ENCODE measurements at places on chromosomes 3 and 15.

DNA sequence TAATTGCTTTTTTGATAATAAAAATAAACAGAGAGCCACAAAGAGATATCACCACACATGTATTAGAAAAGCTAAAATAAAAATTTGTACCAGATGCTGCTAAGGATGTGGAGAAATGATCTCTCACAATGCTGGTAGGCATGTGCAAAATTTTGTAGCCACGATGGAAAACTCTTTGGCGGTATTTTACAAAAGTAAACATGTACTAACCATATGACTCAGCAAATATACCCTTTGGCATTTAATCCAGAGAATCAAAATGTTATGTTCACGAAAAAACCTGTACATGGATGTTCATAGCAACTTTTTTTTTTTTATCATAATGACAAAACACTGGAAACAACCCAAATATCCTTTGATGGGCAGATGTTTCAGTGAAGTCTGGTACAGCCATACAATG lies 261.2 kb downstream of the LPP start:
- DNase-seq = no peak

- no peak for DNase-seq
These were observed 33.7 kb downstream of the KIF7 start for GRCh38 chr15:89621547-89621946.

GRCh38 chr3:119396870-119397269 lies 66.5 kb downstream of the TMEM39A start:
- no peak for DNase-seq

GRCh38 chr3:140736863-140737460 lies 59.1 kb downstream of the TRIM42 start:
- DNase-seq = peak; percentile 18

- no peak for DNase-seq
These were observed 52.1 kb downstream of the ITGB5 start for GRCh38 chr3:124834723-124835718.

GRCh38 chr3:192212979-192213378 lies 514.4 kb downstream of the FGF12 start:
- no peak for DNase-seq

- DNase-seq = no peak
These were observed 81.6 kb downstream of the PPCDC start for GRCh38 chr15:75104804-75105557.

GRCh38 chr15:84601555-84601838 lies 688 bp downstream of the ZSCAN2 start:
- no peak for DNase-seq

- no peak for DNase-seq
These were observed at the start of gene HGD for GRCh38 chr3:120682095-120682681. Gene HGD, minus strand, starts transcription at chr3:120682239. Its CDS starts 128 bp downstream, at chr3:120682111.

GRCh38 chr3:9908286-9908685 lies 5.6 kb downstream of the IL17RE start:
- no peak for DNase-seq

DNA sequence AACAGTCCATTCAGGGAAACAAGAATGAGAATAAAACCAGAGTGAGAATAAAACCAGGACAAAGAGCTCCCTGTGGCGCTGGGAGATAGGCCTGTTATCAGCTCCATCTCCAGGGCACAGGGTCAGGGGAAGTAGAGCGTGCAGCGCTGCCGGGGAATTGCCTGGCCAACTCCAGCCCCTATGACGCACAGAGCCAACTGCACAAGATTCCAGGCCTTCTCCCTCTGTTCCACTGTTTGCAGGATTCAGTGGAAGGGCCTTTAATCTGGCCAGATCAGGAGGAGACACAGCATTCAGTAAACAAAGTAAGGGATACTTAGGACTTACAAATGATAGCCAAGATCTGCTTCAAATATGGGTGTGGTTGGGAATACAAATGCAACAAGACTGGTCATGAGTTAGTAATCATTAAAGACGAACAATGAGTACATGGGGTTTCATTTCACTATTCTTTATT lies 49.4 kb downstream of the ITGB5 start:
- DNase-seq = peak; percentile 14

- peak; percentile 10 for DNase-seq
These were observed 66.1 kb downstream of the SLC30A4 start for GRCh38 chr15:45456212-45457106.

DNA sequence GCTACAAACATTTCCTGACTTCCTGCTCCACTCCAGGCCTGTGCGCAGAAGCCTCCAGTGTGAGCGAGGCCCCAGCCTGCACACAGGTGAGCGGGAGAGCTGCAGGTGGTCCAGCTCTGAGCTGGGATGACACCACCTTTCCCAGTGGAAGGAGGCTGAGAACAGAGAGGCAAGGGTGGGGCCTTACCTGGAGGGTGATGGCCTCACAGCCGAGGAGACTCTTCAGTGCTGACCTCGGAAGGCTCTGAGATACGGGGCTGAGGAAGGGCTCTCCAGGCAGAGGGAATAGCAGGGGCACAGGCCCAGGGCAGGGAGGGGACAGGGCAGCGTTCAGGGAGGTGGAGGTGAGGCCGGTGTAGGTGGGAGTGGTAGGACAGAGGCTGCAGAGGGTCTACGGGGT lies 70.8 kb downstream of the EFCAB12 start:
- DNase-seq = no peak

GRCh38 chr3:13282358-13282985 lies 137.7 kb downstream of the NUP210 start:
- DNase-seq = no peak

- no peak for DNase-seq
These were observed 202.1 kb downstream of the TBL1XR1 start for GRCh38 chr3:176994891-176995781.

DNA sequence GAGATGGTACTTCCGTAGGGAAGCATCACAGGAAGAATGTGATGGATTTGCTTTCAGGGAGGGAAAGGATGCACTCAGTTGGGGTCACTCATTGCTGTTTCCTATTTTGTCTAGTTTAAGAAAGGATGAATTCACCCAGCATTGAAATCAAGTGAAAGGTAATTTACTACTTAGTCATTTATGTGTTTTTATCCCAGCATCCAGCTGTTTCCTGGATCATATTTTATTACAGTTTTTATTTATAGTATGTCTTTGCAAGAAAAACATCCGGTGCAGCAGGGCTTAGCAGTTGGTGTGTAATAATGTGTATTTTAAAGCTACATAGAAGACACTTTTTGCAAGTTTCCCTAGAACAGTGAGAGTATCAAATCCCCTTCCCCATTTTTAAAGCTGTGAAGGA lies 37.4 kb upstream of the GOLGA8B start:
- no peak for DNase-seq

GRCh38 chr3:14228681-14229470 lies 50.3 kb downstream of the LSM3 start:
- DNase-seq = no peak

DNA sequence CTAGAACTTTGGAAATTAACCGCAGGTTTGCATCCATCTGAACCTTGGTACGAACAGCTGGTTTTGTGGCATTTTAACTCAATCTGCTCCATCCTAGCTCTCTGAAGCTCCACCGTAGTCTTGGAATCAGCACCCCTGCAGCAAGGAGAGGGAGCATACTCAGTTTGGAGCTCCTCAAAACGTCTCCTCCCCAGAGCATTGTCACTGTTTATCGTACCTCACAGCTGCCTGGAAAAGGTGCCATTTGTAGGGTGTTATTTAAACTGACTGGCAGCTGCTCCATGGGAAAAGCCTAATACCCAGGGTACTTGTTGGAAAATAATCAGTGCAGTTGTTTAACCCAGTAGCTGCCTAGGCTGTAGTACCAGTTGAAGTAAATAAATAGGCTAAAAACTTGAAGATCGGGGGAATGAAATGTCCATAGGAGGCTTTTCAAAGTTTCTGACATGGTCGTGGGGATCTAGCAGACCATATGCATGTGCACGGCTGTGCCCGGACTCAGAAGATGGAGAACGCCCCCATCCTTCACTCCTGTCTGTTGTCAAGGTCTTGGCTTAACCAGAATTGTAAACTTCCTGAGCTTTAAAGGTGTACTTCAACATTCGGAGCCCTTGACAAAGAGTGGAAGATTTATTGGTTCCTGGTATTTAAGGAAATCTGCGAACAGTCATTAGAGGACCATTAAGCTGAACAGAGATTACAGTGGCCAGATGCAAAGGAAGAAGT lies 43.9 kb downstream of the GHSR start:
- DNase-seq = no peak

- DNase-seq = peak; percentile 59
These were observed 1.0 kb downstream of the CPNE9 start for GRCh38 chr3:9704347-9705322.

DNA sequence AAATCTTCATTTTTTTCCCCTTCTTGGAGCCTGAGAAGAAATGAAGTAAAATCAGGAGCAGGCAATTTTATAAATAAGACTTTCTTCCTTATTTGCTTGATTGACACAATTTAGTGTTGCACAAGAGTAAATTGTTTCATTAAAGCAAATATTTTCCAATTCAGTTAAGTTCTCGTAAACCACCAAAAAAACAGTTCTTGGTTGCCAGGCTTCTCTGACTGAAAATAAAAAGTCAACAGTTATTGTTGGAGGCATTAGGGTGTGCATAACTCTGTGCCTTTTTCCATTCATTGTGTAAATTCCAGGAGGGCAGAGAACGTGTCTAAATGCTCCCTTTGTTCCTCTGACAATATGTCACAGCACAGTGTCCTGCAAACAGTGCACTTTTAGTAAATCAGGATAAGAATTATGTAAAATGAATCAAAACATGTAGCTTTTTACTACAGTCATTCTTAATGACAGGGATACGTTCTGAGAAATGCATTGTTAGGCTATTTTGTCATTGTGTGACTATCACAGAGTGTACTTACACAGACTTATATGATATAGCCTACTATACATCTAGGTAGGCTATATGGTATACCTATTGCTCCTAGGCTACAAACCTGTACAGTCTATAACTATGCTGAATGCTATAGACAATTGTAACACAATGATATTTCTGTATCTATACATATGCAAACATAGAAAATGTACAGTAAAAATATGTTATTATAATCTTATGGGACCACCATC lies at the start of gene CP:
CP (minus strand) TSS at position 47 of the 735 bp plus-strand sequence; CDS start at position 10, 37 bp downstream.
- no peak for DNase-seq

GRCh38 chr15:30872341-30872748 lies 31.4 kb upstream of the FAN1 start:
- DNase-seq = no peak

DNA sequence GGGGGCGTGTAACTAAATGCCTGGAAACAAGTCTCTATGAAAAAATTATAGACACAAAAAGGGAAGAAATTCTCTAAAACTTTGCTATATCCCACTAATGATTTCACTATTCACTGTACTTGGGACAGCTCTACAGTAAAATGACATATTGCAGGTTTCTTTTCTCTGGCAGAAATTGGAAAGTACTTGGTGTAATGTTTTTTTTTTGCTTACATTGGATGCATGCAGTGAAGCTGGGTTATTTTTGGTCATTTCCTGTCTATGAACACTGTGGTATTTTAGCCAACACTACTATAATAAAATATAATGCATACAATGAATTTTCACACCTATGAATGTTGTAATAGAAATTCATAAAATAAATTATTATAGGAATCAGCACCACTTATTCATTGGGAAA lies 109.7 kb downstream of the LRRC49 start:
- no peak for DNase-seq

DNA sequence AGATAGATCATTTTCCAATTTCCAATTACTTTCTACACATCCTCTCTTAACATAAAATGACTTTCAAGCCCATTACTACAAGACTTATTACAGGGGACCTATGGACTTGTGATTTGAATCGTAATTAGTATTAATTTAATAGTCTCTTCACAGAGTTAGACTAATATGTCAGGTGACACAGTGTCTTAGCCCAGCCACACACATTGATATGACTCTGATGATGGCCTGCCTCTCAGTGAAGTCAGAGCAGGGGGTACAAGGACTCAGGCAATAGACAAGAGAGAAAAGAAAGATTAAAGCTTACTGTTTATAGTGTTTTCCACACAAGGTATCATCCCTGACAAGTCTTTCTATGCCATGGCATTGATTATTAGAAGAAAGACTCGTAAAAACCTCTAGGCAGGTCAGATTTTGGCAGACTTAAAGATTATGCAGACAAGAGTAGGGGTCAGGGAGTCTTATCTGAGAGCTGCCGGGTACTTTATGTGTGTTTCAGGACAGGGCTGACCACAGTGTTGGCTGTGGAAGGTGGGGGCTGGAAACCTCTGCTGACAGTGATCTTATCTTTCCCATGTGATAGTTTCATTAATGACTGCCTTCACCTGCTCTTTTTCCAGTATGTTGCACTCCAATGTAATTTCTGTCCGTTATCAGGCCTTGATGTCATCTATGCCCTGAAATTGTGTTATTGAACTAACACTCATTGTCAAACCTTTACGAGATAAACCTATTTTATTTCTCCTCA lies 50.1 kb downstream of the B3GALNT1 start:
- no peak for DNase-seq

DNA sequence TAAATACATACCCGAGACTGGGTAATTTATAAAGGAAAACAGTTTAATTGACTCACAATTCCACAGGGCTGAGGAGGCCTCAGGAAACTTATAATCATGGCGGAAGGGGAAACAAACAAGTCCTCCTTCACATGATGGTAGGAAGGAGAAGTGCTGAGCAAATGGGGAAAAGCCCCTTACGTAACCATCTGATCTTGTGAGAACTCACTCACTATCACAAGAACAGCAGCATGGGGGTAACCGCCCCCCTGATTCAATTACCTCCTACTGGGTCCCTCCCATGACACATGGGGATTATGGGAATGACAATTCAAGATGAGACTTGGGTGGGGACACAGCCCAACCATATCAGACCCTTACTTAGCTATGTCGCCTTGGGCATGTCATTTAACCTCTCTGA lies 27.7 kb downstream of the SCG3 start:
- DNase-seq = no peak

- DNase-seq = no peak
These were observed 203.6 kb downstream of the ROBO1 start for GRCh38 chr3:79564192-79564591.

- no peak for DNase-seq
These were observed 60.1 kb downstream of the UACA start for GRCh38 chr15:70703096-70703878.

DNA sequence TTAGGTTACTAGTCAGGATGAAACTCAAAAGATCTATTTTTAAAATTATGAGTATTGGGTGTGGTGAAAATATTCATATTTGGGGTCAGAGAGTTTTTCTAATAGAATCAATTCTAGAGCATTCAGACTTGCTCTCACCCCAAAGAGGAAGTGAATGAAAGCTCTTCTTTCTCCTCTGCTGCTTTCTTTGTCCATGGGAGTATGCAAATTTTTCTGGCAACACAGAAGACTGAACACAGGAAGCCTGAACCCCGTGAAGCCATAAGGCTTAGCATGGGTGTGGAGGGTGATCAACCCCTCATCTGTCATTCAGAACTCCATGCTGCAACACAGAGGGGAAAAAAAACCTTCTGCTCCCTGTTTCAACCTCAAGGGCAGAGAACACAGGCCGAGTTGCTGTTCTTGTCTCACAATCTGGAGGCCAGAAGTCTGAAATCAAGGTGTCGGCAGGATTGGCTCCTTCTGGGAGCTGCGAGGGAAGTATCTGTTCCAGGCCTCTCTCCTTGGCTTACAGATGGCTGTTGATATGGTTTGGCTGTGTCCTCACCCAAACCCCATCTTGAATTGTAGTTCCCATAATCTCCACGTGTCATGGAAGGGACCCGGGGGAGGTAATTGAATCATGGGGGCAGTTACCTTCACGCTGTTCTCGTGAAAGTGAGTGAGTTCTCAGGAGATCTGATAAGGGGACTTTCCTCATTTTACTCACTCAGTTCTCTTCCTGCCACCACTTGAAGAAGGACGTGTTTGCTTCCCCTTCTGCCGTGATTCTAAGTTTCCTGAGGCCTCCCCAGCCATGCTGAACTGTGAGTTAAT lies 33.7 kb upstream of the CD47 start:
- DNase-seq = no peak

GRCh38 chr15:35519541-35520149 lies 26.3 kb downstream of the DPH6 start:
- DNase-seq = no peak

GRCh38 chr3:52147804-52148203 lies 6.4 kb downstream of the POC1A start:
- no peak for DNase-seq
